Mesenteric fat pad (tissue), 1 donor: ENCODE measurements at places on chromosomes 7 and 10.

- DNase-seq = no peak
These were observed 5.6 kb downstream of the POR start for GRCh38 chr7:75920431-75921161.

- no peak for DNase-seq
These were observed 36.9 kb downstream of the ZPBP start for GRCh38 chr7:50056131-50056530.

DNA sequence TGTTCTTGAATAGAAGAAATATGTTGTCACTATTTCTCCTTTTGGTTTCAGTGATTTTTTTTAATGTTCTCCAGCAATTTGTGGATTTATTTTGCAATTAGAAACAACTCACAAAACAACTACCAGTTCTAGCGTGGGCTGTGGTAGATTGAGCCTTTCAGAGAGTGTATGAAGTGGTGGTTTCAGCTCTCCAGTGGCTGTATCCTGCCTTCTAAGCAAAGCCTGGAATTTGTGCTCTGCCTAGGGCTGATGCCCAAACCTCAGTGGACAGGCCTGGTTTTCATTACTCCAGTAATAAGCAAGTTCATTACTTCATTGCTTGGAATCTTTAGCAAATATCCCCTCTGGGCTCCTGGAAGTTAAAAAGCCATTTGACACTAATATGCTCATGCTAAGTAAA, 35.9 kb downstream of the APBB1IP start:
- no peak for DNase-seq

- no peak for DNase-seq
These were observed 70.8 kb downstream of the SGMS1 start for GRCh38 chr10:50552771-50553535.

- DNase-seq = no peak
These were observed 34.2 kb downstream of the TYW1B start for GRCh38 chr7:72793791-72794190.

- DNase-seq = peak; percentile 84
These were observed 259.3 kb upstream of the TCERG1L start for GRCh38 chr10:131570716-131571307.

DNA sequence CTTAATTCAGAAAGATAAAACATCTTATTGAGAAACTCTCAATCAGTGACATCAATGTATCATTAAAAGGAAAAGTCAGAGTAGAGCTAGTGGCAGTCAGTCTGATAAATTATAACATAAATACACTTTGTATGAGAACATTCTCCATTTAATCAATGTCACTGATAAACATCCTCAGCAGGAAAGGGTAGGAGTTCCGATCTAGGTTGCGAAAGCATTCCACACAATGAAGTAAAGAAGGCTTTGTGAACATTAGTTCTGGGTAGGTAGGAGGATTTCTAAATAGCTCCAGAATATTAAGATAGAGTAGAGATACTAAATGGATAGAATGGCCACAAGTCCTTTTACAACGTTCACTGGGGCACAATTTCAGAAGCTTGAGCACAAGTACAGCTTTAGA, 179.7 kb upstream of the MALRD1 start:
- no peak for DNase-seq
